AG10803 (cell line): ENCODE measurements at places on chromosomes 1 and 21.

DNA sequence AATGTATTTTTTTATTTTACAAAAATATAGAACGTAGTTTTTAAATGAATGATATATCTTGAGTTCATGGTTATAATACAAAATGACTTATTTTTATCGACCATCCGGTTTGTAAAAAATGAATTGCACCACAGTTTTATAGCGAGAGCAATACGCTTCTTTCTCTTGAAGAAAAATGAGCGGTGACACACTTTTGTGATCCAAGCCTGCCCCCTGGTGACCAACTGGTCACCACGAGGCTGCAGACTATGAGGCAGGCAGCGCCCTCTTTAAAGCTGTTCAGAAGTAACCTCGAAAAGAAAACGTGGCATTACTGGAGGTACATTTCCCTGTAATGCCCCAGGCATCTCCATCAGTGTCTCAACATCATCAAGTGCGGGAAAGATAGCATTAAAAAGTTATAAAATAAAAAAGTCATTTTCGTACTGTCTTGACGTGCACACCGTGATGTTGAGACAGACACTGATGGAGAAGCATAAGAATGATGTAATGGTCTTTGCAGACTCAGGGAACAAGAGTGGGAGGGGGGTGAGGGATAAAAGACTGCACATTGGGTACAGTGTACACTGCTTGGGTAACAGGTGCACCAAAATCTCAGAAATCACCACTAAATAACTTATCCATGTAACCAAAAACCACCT, 734.2 kb upstream of the ADAMTS5 start:
- DNase-seq: peak; percentile 88

- DNase-seq: peak; percentile 56
Measured at GRCh38 chr1:43481491-43481890, 27.8 kb upstream of the HYI start.

DNA sequence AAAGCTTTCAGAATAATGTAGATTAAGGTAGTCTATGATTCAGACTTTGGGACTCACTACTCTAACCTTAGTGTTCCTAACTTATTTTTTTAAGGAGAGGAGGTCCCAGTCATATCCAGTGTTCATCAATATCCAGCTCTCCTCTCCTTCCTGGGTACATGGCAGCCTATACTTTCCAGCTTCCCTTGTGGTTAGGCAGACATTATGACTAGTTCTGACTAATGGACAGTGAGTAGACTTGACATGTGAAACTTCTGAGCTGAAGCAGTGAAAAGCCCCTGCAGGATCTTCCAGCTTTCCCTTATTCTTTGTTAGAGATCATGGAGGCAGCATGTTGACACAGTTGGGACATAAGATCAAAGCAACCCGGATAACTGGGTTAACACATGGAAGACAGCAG, 144.2 kb downstream of the PTPRU start:
- peak; percentile 4 for DNase-seq

DNA sequence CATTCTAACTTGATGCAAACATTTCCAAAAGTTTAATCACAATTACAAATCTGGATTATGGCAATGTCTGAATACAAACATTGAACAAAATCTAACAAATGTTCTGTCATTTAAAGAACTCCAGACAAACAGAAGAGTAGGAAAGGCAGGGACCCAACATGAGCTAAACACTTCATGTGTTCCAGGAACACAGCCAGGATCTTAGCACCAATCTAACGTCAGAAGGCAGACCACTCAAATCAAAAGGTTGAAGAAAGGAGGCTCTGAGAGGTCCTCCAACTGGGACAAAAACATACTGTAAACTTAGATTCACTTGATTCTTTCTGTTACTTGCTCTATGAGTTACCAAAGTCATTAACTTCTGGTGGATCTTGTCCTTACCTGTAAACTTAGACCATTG, 374.0 kb downstream of the NEGR1 start:
- peak; percentile 8 for DNase-seq

DNA sequence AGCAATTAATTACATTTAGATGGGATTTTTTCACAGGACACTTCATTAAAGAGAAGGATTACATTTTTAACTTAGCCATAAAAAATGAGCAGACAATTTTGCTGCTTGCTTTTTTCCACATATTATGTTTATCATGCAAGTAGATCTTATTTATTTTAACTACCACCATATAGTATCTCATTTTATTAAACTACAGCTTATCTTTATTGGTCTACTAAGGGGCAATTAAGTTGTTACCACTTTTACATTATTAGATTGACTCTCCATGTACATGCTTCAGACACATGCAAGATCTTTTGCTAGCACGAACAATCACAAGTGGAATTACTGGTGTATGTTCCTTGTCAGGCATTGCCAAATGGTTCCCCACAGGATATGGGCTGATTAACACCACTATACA, 99.8 kb upstream of the NFIA start:
- DNase-seq: no peak

DNA sequence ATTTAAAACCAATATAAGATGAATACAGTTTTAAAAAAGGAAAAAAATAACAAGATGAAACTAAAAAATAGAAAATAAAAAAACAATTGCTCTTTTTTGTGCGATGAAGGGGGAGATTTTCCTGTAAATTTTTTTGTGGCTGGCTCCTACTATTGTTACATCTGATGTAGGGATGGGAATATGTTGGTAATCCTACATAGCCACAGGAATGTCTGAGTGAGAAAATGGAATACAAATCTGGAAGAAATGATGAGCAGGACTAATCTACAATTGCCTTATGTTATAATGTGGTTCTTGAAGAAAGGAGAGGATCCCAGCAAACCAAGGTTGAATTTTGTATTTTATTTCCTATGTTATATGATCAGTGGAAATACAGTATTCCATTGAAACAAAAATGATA, 40.9 kb downstream of the ATP6V1G3 start:
- DNase-seq: peak; percentile 90

GRCh38 chr21:25647647-25648046, 8.6 kb downstream of the JAM2 start:
- no peak for DNase-seq

DNA sequence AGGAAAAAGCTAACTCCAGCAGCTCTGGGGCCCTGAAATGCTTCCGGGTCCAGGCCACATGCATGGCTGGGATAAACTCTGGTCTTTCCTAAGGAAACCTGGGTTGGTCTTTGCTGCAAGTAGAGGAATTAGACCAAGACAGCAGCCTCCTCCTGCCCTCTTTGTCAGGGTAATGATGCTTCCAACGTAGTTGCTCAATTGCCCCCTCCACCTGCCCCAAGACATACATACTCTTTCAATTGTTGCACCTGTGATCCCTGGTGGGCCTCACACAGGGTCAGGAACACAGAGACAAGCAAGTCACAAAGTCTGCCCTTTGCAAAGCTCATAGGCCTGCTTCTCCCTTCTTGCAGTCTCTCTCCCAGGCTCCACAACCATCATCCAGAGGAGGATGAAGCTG, 41.9 kb upstream of the GRIK3 start:
- DNase-seq: no peak

- DNase-seq: no peak
Measured at GRCh38 chr1:52145137-52145536, 3.2 kb downstream of the ZFYVE9 start.

DNA sequence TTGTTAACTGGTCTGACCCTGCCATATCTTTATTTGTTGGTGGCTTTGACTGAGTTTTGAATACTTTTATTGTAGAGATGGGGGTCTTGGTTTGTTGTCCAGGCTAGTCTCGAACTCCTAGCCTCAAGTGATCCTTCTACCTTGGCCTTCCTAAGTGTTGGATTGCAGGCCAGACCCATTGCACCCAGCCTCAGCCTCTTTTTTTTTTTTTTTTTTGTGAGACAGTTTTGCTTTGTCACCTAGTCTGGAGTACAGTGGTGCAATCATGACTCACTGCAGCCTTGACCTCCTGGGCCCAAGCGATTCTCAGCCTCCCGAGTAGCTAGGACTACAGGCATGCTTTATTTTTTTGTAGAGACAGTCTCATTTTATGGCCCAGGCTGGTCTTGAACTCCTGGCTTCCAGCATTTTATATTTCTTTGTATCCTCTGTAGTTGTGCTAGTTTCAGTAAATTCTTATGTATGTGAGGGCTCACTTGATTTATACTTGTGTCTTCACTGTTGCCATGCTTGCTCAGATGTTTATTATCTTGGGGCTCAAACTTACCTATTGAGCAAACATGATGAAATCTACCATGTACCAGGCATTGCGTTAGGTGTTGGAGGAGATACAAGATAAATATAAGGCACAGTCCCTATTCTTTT, 24.1 kb downstream of the THRAP3 start:
- peak; percentile 91 for DNase-seq

DNA sequence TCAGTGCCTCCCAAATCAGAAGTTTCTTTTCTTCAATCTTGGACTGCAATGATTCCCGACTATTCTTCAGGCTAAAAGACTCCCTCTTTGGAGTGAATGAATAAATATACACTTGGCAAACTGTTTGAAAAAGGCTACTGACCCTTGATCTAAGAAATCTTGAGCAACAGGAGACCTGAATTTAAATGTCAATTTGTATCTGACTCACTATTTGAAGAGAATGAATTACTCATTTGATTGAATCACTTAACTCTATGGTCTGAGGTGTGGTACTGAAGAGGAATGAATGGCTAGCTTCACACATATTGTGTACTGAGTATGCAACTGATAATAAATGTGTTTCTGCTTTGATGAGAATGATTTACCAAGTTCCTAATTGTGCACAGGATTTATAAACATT, 4.6 kb upstream of the SMG7 start:
- no peak for DNase-seq

DNA sequence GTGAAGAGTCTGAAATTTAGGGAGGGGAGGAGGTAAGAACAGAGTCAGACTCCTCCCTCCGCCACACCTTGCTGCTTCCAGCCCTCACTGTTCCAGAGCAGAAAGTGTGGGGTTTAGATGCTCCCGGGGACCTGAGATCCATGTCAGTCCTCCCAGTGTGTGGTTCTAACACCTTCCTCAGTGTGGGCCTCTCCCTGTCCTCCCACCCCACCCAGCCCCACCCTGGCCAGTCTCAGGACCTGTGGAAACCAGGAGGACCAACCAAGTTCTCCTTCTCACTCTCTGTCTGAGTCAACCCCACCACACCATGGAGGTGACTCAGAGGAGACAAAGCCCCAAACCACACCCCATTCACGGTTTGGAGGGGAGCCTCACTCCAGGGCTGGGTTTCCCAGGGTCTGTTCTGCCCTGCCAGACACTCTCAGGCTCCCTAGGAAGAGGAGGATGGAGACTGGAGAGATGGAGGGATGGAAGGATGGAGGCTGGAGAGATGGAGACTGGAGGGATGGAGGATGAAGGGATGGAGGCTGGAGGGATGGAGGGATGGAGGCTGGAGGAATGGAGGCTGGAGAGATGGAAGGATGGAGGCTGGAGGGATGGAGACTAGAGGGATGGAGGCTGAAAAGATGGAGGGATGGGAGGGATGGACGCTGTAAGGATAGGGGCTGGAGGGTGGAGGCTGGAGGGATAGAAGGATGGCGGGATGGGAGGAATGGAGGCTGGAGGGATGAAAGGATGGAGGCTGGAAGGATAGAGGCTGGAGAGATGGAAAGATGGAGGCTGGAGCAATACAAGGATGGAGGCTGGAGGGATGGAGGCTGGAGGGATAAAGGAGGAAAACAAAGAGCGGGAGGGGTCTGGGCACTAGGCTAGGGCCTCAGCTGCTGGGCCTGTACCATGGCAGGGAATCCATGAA, 100.9 kb upstream of the RUNX3 start:
- no peak for DNase-seq

GRCh38 chr1:204564835-204565234, 48.6 kb downstream of the MDM4 start:
- DNase-seq: no peak

DNA sequence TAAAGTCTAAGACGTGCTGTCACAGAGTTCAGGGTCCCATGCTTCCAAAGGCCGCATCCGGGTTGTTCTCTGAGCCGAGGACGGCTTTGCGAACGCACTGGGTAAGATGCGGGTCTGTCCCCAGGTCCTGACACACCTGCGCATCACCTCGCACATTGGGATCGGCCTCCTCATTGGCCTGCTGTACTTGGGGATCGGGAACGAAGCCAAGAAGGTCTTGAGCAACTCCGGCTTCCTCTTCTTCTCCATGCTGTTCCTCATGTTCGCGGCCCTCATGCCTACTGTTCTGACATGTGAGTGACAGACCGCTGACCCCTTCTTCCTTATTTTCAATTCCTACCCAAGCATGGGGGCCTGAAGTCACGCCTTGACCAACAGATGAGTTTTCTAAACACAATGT, 25.3 kb downstream of the TFF3 start:
- DNase-seq: no peak

GRCh38 chr1:33321178-33321577, 280 bp upstream of the A3GALT2 start:
- DNase-seq: no peak

GRCh38 chr1:108817811-108818210, 39.1 kb downstream of the AKNAD1 start:
- no peak for DNase-seq

DNA sequence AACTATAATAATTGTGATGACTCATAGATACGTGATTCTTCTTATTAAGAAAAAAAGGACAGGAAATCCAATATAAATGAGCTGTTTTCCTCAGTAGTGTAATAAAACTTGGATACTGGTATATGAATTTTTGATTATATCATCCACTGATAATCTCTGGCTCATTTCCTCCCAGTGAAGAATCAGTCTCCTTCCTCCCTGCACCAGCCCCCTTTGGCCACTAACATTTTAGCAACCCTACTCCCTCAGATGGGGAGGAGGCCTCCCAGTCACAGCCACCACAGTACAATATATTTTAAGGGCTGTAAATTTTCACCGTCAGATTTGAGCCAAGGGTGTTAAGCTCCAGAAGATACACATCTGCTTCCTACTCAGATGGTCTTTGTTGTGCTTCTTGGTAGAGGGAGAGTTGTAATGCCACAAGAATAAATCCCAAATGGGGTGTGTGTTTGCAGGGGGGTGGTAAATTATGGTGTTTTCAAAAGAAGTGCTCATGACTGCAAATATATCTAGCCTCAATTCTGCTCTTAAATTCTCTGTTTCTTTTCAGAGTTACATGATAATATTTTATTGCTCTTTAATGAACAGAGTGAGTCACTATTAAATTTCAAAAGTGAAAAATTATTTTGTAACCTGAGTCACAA, 153.5 kb downstream of the HLX start:
- no peak for DNase-seq

DNA sequence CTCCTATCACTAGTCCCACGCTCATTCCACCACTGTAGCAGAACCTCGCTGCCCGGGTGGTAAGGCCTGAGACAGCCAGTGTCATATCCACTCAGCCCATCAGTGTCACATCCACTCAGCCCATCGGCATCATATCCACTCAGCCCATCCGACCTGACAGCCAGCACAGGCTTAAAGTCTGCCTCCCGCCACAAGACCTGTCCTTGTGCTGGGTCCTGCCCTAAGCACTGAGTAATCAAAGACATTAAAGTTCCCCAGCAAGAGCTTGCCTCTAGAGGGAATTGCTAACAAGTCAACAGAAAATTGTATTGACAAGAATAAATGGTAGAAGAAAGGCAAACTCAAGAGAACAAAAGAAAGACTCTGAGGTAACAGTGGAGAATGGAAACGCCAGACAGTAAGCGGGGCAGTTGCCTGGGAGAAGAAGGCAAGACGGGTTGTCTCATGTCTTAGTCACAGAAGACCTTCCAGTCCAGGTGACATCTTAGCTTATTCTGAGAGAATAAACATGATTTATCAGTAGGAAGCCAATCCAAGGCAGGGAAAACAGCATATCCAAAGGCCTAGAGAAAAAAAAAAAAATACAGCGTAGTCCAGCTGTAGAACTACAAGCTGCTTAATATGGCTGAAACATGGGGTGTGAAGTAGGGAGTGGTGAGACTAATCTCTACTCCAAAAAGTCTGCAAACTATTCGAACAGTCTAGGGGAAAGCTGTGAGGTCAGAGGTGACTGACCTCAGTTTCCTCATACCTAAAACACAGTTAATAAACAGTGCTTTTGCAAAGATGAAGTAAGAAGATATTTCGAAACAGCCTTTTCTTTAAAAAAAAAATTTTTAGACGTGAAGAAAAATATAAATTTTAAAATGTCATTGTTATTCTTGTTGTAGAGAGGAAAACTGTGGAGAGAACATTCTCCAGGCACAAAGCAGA, 1.1 kb downstream of the ITLN1 start:
- no peak for DNase-seq
